NCI-H1694 treated with DMSO at 0.1 percent for 48 hours (cell line): ENCODE measurements at places on chromosomes 5 and 9.
A peak's percentile ranks its signal among the peaks of the same experiment; 100 is the strongest.

GRCh38 chr9:5587024-5587423, 41.9 kb upstream of the RIC1 start:
- DNase-seq, result no peak

- DNase-seq, result no peak
Measured at GRCh38 chr5:67183859-67184258, 12.7 kb downstream of the CD180 start.

DNA sequence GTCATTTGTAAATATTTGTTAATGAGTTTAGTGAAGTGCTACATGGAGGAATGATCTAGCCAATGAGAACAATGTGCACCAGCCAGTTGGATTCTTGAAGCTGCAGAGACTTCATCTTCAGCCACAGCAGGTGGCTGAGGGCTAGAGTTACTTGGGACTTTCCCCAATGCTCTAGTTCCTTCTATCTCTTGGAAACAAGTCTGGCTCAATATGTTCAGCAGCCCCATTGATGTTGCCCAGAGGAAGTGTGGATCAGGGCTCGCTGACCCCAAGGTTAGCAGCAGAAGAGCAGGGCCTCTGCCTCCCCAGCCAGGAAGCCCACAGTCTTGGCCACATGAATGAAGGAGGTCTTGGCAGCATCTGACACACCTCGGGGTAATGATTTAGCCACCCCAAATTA, 117.5 kb downstream of the SLC1A3 start:
- DNase-seq, result no peak

GRCh38 chr5:133382661-133383579, 229.4 kb downstream of the FSTL4 start:
- DNase-seq, result no peak

- no peak for DNase-seq
Measured at GRCh38 chr9:68631811-68632210, 73.2 kb upstream of the PIP5K1B start.

DNA sequence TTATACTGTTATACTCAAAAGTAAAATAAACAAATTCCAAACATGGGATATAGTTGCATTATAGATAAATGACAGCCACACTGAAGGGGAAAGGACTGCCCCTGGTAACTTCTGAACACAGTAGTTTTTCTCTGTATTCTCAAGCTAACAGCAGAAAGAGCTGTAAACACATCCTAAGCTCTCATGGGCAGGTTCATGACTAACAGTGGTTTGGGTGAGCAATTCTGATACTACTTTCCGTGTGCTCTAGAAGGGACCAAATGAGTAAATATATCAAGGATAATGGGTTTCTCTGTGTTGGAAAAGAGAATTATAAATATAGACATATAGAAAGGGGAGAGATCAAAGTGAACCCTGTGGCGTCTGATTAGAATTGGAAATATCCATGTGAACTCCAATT, 2.2 kb upstream of the LCN6 start:
- no peak for DNase-seq

DNA sequence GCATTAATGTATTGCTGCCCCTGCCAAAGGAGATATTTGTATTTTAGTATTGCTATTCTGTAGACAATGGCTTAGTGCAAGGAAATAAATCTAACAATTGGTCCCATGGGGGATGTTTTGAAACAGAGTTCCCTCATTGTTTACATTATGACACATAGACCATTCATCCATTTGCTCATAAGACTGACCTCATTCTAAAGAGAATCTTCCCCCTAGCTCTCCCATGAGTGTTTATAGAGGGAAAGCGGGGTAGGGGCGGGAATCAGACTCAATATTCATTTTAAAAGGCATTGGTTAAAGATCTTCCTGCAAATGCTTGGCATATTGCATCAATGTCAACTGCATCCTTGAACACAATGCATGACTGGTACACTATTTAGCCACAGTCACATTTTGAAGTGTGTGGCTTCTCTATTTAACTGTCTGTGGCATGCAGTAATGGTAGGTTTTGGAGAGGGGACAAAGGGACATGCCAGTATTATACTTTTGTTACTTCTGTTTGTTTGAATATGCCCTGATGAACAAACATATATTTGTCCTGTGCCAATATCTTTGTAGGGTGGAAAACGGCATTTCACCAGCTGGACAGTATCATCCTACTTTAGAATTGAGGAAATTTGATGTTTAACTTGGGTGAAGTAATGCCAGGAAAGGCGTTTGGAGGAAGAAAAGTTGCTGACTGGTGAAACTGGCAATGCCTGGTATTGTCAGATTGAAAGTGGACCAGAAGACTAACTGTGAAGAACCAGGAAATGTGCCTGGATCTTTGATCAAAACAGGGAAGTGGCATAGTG, 84.1 kb upstream of the MEGF10 start:
- DNase-seq, result no peak

DNA sequence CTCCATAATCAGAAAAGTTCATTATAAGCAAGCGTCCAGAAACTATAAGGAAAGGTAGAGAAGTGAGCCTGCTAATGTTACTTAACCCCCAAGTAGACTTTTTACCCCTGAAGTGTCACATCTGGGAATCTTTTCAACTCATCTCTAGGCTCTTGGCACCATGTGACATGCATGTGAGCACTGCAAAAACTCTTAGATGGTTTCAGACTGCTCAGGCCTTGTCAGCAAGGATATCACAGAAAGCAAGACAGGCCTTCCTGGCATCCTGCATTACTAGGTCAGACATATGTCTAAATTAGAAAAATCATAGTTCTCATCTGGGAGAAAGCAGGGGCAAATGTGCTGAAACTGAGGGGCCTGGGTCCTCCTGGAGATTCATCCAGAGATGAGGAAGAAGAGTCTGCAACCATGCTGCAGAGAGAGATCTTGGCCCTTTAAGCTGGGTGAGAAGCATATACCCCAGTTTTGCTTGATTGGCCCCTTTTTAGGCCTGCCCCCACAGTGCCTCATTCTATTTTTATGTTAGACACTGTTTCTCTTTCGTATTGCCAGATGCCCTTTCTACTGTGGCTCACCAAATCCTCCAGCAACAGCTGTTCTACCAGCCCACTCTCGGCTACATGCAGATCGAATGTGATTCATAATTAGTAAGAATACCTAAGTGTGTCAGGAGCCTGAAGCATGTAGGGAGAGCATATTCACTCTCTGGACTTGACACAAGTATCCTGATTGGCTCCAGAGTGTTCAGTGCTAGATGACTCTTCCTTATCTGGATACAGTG, 19.0 kb downstream of the TMEM8B start:
- DNase-seq, result peak; percentile 92
